ENCODE measurements at places on chromosomes 4 and X.

- DNase-seq, result no peak
These were observed 91.8 kb downstream of the REPS2 start for GRCh38 chrX:17038277-17038676.

DNA sequence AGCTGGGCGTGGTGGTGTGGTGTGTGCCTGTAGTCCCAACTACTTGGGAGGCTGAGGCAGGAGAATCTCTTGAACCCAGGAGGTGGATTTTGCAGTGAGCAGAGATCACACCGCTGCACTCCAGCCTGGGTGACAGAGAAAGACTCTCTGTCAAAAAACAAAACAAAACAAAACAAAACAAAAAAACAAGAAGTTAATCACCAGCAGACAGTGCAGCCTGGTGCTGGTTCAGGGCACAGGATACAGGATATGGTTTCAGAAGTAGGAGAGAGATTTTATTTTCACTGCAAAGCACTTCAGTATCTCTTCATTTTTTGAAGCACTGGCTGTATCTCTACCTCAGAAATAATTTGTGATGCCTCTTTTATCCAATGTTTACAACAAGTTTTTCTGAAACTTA, 1222.9 kb upstream of the PRKX start:
- no peak for DNase-seq

DNA sequence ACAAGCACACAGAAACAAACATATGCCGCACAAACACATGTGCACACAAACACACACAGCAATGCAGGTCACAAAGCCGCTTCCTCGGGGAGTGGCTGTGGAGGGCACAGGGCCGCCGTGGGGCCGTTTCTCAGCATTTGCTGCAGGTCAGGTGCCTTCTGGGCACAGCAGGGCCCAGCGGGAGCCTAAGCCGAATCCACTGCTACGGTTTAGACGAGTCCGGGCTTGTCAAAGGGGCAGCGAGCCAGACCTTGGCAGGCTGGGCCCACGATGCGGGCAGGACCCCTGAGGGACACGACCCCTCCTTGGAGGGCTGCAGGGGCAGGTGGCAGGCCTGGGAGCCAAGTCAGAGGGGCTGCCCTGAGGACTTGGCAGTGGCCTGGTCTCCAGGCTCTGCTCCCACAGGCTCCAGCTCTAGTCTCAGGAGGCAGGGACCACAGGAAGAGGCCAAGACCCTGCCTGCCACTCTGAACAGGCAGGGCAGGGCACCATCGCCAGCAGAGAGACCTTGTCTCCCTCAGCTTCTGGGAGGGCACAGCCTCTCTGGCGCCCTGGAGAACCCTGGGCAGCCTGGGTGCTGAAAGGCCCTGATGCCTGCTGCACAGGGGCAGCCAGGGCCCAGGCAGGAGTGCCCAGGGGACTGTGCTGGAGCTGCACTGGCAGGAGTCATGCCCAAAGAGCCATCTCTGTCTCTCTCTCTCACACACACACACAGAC, 5.5 kb upstream of the ATP2B3 start:
- no peak for DNase-seq

GRCh38 chr4:1241936-1242505, 6.9 kb downstream of the CTBP1 start:
- no peak for DNase-seq

DNA sequence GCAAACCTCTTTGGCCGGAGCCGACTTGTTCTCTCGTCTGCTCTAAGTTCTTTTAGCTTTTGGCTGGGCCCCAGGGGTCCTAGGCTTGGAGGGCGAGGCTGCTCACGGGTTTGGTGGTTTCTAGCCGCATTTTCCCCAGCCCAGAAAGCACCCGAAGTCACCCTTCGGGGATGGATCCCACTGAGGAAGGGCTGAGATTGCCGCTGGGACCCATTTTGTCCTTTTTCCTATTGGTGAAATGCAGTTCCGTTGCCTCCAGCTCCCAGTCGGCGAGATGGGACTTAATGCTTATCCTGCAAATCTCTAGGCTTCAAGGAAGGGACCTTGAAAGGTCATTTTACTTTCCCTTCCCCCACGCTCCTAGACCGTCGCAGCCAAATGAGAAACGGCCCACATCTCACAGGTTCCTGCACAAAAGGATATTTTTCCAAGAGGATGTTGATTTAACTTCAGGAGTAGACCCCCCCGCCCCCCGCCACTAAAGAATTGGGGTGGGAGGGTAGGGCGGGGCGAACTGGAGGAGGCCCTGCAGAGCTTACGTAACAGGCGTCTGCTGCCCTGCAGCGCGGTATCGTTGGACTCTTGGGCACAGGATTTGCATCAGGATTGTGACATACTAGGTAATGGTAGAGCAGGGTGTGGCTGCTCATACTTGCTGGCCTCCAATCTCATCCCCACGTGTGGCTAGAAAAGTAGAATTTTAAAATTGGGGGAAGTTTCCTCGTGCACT, 564 bp downstream of the PGK1 start:
- no peak for DNase-seq

DNA sequence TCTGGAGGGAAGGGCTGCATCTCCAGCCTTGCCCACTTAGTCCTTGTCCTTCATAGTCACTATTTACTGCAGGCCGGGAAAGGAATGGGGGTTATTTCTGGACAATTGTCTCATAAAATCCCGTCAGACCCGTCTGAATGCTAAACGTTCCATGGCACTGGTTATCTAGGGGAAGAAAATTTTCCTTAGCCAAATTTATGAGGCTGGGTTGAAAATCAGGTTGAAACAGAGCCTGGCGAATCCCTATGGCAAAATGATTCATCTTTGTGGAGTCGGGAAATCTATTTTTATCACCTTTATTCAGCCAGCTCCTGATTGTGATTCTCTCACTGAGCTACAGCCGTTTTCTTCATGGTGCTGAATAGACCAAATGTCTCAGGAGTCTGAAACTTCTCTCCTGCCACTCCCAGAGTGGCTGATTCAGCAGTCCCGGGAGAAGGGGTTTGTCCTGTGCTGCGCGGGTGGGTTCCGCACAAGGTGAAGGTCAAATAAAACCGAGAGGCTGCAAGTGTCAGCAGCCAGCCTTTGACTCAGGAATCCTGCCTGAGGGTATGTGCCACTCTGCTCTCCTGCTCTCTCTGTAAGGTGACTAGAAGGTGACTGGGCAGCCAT, 1.0 kb downstream of the LIMCH1 start:
- no peak for DNase-seq

DNA sequence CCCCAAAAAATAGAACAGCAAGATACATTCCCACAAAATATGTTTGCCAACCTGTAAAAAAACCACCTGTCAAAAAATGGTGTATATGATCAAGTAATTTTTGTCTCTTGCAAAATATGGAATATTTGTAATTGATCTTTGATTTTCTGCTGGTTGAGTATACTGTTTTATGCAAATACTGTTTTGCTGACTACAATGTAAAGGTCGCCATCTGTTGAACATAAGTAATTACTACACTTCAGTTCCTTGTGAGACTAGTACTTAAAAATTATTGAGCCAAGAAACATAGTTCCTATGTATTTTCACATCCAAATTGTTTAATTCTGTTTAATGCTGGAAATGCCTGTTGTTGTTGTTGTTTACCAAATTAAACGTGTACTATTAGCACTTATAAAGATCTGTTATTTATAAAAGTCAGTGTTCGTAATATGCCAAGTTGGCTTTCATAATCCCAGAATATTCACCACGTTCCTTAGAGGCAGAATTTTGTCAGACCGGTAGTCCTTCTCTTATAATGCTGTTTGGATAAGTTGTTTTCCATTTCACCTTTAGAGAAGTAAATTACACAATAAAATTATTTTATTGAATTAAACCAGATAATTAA, 144.2 kb downstream of the PDLIM5 start:
- DNase-seq, result no peak

DNA sequence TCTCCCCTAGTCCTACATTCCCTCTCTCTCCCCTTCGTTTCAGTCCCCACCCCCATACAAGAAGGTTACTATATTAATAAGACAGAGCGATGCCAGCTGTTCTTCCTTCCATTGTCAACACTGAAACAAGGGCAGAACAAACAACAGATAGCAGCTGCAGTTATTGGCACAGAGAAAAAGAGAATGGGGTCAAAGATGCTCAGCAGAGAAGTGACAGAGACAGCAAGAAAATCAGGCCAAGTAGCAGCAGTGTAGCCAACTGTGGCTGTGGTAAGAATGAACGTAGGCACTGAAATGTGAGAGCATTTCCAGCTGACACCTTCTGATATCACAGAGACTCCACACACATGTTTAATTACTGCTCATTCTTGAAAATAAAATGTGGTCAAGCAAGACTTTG, 641.8 kb downstream of the FSTL5 start:
- DNase-seq, result no peak

DNA sequence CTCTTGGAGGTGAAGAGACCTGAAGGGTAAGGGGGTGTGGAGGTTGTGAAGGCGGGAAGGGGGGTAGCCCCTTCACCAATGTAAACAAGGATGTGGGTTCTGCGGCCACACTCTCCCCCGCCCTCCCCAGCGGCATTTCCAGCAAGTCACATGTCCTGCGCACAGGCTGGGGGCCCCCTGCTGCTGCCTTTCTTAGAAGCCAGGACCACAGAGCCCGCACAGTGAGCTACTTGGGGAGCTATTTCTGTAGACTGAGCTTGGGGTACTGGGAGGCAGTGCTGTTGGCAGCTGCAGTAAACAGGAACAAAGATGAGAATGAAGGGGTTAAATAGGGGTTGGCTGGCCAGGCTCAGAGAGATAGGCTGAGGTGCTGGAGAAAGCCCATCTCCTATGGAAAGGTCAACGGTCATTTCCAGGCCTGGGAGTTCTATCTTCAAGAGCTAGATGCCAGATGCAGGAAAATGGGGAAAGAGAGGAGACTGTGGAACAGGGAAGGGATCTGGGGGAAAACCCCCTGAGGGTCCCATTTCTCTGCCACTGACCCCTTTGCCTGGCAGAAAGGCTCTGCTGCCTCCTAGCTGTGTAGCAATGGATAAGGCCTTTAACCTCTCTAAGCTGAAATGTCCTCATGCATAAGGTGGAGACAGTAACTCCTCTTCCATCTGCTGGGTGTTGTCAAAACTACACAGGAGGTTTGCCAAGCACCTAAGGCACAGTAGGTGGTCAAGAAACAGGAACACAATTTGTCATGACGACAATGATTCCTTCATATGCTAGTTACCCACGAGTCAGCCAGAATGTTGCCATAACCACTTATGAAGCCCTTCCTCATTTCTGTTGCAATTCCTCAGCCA, 18.5 kb upstream of the PIM2 start:
- DNase-seq, result no peak

DNA sequence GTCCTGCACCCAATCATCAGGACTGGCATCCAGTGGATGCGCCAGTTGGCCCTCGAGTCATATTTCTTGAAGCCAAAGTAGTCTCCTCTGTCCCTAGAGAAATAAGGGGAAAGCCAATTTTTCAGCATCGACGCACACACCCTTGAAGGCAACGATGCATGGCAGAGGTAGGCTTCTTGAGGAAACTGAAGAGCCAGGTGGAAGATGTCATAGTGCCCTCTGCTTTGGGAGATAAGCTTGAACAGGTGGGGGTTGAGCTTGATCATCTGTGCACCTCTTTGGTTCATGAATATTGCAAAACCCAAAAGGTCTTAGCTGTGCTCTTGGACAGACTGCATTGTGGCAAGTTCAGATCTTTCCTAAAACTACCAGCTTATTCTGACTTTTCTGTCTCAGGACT, 34.6 kb upstream of the WDR1 start:
- DNase-seq, result no peak

GRCh38 chr4:126733301-126733700, 899.5 kb upstream of the INTU start:
- no peak for DNase-seq

DNA sequence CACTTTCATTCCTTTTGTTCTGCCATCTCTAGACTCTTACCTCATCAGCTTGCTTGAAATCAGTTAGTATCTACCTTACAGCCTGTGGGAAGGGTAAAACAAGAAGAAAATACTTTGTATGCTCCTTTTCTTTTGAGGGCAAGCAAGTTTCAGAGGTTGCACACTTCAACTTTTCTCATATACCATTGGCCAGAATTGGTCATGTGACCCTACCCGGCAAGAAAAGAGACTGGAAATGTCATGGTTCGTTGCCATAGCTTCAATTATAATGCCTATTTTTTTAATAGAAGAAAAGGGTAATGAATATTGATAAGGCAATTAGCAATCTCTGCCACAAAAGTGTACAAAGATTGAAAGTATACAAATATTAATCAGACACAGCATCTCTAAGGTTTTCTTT, 346.7 kb upstream of the TACR3 start:
- DNase-seq, result no peak

- no peak for DNase-seq
These were observed 40.0 kb upstream of the RPS6KA3 start for GRCh38 chrX:20306668-20307067.

- no peak for DNase-seq
These were observed 2.4 kb downstream of the FRAS1 start for GRCh38 chr4:78059524-78059889.

- no peak for DNase-seq
These were observed 729 bp downstream of the GSX2 start for GRCh38 chr4:54100595-54101189.

DNA sequence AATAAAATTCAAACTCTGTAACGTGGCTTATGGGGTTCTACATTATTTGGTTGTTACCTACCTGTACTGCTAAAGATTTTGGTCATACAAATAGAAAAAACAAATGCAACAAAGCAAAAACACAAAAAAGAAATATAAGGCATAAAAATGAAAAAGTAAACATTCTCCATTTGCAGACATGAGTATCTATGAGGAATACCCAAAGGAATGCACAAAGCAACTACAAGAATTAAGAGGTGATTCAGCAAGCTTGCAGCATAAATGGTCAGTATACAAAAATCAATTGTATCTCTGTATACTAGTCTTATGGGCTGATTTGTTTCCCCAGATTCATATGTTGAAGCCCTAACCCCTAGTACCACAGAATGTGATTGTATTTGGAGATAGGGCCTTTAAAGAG, 3.6 kb upstream of the PDE5A start:
- DNase-seq, result no peak

DNA sequence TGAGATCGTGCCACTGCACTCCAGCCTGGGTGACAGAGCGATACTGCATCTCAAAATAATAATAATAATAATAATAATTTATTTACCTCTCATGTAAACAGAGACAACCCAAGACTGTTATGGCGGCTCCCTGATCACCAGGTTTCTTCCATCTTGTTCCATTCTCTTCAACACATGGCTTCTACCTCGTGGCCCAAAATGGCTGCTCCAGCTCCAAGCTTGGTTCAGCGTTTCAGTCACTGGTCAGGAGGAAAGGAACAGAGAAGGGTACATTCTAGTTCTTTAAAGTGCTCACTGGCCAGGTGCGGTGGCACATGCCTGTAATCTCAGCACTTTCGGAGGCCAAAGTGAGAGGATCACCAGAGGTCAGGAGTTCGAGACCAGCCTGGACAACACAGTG, 24.9 kb upstream of the CHRNA9 start:
- no peak for DNase-seq

GRCh38 chr4:55765070-55765469, 54.5 kb upstream of the EXOC1L start:
- no peak for DNase-seq
